ENCODE measurements at places on chromosomes 2 and 18.

DNA sequence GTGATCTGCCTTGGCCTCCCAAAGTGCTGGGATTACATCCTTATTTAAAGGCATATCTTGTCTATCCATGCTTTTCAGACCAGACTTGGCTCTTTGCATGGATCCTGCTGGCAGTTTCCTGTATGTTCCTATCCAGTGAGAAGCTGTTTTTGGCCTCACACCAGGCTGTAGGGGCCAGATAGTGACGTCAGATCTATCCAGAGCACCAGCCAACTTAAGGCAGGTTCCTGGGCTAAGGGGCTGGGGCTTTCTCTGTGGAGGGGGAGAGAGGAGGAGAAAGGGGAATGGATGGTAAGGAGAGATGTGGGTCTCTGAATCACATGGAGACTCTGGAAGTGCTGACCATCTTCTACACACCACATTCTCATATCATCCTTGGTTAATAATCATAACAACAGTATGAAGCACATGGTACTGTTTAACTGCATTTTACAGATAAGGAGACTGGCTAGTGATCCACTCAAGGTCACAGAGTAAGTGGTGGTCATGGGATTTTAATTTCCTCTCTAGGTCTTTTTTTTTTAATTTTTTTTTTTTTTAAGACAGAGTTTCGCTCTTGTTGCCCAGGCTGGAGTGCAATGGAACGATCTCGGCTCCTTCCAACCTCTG, 2.0 kb upstream of the FAM117B start:
- no peak for DNase-seq

DNA sequence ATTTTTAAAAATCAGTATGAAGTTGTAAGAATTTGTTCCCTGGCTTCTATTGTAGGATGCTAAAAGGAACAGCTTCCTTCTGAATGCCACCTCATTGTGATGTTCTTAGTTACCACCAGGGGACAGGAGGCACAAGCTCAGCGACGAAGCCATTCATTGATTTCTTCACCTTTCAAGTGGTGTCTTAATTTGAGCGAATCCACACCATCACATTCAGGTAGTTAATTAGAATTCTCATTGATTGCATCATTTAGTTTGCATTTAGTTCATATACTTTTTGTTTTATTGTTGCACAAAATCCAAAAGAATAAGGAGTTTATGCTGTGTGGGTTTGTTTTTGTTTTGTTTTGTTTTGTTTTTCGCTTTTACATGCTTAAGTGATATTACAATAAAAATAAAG, 23.1 kb downstream of the CYP27C1 start:
- DNase-seq: no peak

GRCh38 chr2:168896783-168897182, 4.3 kb upstream of the G6PC2 start:
- no peak for DNase-seq

DNA sequence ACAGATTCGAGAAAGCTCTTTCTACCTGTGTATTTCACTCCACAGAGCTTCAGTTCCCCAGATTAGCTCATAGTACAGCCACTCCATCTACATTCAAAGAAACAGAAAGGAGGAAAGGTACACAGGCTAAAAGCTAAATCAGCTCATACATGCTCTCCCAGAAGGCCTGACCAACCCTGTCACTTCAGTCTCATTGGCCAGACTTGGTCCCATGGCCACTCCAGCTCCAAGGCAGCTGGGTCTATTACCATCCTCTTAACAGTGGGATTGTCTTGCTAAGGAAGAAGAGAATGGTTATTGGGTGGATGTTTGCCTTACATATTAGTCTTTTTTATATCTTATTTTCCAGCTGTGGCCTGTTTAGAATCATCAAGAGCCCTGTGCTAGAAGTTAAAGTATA, 572.6 kb downstream of the ARHGAP15 start:
- DNase-seq: no peak

DNA sequence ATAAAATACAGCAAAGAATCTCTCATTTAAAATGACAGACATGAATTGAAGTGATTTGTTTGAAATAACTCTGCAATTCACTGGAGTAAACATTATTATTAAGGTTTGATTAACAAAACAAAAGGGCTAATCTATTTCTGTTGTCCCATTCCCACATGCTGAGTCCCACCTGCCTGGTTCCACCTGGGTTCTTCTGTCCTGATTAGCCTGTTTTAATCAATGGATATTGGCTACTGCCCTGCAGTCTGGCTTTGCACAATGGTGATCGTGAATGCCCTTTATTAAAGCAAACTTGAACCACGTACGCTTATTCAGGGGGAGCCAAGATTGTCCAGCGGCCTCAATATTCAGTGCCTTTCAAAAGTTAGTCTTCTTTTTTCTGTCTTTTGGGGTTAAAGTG, 72.8 kb upstream of the CDH19 start:
- DNase-seq: no peak

GRCh38 chr18:3995476-3996102, 459.5 kb downstream of the DLGAP1 start:
- DNase-seq: peak; percentile 47

DNA sequence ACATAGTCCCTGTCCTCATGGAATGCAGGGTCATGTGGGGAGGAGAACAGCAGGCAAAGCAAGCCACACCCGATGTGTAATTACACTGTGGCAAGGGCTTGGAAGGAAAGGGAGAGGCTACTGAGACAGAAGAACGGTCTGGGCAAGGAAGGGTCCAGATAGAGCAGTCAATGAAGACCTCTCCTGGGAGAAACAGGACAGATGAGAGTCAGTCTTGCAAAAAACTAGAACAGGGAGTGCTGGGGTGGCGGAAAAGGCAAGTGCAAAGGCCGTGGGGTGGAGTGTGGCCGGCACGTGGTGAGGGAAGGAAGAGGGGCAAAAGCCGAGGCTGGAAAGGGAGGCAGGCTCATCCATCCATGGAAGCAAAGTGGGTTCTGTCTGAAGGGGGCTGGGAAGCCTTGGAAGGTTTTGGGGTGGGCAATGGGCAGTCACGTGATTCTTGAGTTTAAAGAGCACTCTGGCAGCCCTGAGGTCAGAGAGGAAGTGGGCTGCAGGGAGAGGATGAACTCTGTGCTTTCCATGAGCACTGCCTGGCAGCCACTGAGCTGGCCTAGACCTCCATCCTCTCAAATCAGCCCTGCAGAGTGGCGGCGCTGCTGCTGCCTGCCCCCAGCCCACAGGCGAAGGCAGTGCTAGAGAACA, 182.2 kb downstream of the INHBB start:
- DNase-seq: no peak

DNA sequence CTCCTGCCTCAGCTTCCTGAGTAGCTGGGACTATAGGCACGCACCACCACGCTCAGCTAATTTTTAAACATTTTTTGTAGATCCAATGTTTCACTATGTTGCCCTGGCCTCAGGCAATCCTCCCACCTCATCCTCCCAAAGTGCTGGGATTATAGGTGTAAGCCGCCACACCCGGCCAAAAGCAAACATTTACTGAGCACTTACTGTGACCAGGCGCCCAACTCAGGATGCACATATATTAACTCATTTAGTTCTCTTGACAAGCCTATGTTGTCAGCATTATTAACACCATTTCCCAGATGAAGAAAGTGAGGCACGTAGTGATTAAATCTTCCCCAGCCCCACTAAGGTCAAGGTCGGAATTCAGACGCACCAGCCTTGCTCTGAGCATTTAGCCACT, 41.1 kb downstream of the TMEM37 start:
- no peak for DNase-seq

DNA sequence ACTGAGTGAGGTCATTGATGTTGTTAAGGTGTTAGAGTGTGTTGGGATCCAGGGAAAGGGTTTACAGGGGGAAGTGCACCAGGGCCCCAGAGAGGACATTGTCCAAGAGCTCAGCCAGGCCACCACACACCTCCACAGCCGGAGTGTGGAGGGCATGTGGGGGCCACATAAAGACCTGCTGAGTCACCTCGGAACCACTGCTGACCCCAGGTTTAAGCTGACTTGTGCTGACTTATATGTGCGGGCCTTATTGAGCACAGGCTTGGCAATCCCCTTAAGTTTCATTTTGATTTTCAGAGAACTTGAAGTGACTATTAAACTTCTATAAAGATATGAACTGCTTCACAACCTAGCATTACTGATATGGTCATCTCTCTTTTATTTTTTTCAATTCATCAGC, 166.2 kb upstream of the MAP3K20 start:
- no peak for DNase-seq

DNA sequence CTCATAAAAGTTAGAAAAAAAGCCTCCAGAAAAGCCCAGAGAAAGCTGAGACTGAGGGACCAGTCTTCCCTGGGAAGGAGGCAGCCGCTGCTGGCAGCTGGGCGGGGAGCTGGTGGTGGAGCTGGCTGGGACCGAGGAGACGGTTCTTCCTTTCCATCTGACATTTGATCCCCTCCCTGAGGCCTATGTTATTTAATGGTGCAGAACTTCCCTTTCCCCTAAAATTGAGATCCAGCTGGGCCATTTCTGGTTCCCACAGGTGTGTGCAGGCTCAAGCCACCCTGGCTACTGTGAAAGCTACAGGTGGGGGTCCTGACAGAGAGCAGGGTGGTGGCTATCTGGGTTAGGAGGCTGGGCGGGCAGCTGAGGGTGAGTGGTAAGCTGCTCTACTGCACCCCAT, 81.5 kb upstream of the FZD7 start:
- DNase-seq: no peak

- DNase-seq: no peak
These were observed 98.6 kb downstream of the KCNS3 start for GRCh38 chr2:17976871-17977746.

- DNase-seq: no peak
These were observed 53.9 kb downstream of the SH3BP4 start for GRCh38 chr2:235005603-235006259.

DNA sequence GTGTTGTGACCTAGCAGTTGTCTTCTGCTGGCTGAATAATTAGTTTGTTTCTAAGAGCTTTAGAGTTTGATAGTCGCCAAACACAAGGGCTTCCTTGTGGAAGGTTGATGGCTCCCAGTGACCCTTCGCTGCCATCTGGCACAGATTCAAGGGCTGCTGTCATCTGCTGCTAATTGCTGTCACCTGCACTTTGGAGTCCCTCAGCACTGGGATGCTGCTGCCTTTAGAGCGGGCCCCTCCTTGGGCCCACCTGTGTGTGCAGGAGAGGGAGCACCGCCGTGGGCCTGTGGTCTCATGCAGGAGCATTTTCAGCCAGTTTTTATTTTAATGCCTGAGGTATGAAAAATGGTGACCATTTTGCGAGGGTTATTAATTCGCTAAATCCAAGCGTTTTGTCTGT, 154.0 kb upstream of the NFATC1 start:
- DNase-seq: no peak

DNA sequence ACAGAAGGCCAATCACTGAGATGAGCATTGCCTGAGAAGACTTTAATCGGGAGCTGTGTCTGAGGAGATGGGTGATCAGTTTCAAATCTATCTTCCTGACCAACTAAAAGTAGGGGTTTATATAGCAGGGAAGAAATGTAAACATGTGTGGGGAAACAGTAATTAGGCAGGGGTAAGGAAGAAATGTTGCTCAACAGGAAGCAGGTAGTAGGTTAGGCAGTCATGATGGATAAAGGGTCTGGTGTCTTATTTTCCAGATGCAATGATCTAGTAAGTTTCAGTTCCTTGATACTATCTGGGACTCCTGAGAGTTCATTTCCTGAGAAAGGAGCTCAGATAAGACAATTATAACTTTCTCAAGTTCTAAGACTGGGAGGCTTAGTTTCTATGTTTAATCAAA, 33.8 kb upstream of the DNAJC10 start:
- DNase-seq: no peak

DNA sequence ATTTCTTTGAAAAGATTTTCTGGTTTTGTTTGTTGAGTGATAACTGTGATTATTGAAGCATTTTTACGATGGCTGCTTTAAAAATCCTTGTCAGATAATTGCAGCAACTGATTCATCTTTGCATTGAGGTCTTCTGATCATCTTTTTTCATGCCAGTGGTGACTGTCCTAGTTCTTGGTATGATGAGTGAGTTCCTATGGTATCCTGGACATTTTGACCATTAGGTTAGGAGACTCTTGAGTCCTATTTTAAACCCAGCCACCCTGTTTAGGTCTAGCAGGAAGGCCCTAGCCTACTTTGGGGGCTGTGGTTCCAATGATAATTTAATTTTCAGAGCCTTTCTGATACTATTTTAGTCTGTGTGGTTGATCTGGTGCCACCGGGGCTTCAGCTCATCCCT, 72.7 kb upstream of the REV1 start:
- DNase-seq: no peak

- DNase-seq: no peak
These were observed 397.2 kb downstream of the TMEM182 start for GRCh38 chr2:103159018-103159417.

- DNase-seq: no peak
These were observed 441.5 kb upstream of the POU3F3 start for GRCh38 chr2:104412384-104412783.

Measured in activated naive CD4-positive, alpha-beta T cell treated with anti-CD3 and anti-CD28 coated beads, Interleukin-2, amount 50 U/mL, for 16 hours (primary cell).